ENCODE measurements at places on chromosomes 3 and 15.
A peak's percentile ranks its signal among the peaks of the same experiment; 100 is the strongest.

GRCh38 chr3:5087209-5087608, 34.9 kb upstream of the ARL8B start:
- no peak for DNase-seq

GRCh38 chr3:132730891-132731580, 8.8 kb upstream of the NPHP3 start:
- peak; percentile 23 for DNase-seq

DNA sequence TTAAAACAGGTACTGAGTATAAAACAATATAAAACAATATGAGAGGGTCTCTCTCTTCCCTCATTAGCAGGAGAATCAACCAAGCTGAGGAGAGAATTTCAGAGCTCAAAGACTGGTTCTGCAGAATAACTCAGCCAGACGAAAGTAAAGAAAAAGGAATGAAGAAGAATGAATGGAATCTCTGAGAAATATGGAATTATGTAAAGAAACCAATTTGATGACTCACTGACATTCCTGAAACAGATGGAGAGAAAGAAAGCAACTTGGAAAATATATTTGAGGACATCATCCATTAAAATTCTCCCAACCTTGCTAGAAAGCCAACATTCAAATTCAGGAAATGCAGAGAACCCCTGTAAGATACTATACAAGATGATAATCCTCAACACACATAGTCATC, 630.9 kb downstream of the PYDC2 start:
- no peak for DNase-seq

DNA sequence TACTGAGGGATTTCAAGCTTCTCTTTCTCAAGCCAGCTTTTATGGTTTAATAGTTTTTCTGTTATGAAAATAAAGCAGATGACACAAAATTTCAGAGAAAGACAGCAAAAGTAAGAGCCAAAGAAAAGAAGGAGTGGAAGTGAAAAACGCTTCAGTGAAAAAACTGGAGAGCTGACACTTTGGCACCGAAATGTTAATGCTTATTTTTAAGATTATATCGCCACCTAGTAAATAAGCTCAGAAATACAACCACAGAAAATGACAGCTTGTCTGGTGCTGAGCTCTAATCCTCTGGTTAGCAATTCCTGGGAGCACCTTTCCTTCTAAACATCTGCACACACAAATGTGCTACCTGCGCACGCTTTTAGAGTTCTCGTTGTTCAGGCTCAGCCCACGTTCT, 101.6 kb downstream of the ZPLD1 start:
- peak; percentile 66 for DNase-seq

DNA sequence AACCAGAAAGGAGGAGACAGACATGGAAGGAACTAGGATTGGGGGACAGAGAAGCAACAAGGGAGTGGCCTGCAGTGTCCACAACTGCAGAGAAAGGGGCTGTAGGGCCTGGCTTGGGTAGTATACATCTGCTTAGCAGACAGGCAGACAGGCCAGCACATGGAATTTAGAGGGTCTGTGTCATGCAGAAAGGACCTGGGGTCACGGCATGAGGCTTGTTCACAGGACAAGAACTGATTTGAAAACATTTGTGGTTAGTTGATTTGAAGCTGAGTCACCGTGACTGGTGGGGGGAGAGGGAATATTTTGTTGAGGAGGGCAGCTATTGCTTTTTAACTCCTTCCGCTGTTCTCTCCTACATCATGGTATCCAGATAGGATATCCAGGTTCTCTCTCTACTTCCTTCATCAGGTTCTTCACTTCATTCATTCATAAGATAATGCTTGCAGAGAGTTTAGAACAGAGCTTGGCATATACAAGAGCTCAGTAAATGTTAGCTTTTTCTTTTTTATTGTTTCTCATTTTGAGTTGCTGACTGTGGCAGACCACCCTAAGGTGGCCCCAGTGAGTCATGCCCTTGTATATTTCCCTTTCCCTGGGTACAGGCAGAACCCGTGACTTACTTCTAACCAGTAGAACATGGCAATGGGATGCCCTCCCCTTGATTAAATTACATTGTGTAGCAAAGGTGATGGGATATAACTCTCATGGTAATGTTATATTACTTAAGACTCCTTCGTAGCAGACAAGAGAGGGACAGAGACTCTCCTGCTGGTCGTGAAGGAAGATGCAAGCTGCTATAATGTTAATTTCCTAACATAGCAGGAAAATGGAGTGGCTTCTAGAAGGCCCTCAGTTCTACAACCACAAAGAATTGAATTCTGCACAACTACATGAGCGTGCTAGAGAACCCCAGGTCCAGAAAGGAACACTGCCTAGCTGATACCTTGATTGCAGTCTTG, 95.0 kb upstream of the NMNAT3 start:
- no peak for DNase-seq

GRCh38 chr15:43552256-43552655, 34.8 kb downstream of the MAP1A start:
- DNase-seq = no peak

GRCh38 chr3:40070816-40071215, 238.7 kb upstream of the EIF1B start:
- DNase-seq = no peak

DNA sequence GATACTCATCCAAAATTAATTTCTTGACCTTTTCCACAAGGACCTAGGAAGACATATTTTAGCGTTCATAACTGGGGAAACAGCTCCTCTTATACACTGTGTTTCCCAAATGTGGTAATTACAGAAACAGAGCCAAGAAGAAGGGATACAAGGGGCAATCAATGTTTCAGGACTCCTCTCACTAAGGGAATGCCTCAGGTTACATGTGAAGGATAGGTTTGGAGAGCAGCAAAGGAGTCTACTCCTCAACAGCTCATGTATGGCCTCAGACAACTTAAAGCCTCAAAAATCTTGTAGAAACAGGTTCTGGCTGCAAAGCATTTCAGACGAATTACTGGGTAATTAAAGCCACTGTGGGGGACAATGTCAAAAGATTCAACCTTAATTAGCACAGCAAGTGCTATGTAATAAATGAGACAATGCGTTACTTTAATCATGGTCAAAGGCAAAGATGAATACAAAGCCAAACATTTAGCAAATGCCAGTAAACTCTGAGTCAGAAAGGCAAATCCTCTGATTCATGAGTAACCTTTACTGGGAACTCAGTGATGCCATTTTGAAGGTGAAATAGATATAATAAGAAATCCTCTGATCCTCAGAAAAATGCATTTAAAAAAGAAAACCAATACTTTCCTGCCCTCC, 1111.2 kb downstream of the TUSC7 start:
- DNase-seq = no peak
